ENCODE measurements at places on chromosomes 11 and 22.

- H3K27me3 ChIP-seq, result no peaks in the 10 kb centered on the region
- no peak overlapping the region for H3K4me3 ChIP-seq
- DNase-seq, result no peak
- H3K36me3 ChIP-seq, result no peaks in the 10 kb centered on the region
- no peaks in the 10 kb centered on the region for H3K4me1 ChIP-seq
Measured at GRCh38 chr22:22948651-22949571, 61.3 kb downstream of the IGLL5 start.

GRCh38 chr11:10511181-10511621 is 29.8 kb downstream of the RNF141 start:
- DNase-seq, result no peak
- H3K27ac ChIP-seq, result no peak overlapping the region
- no peak overlapping the region for H3K4me3 ChIP-seq
- H3K4me1 ChIP-seq, result no peaks in the 10 kb centered on the region
- no peaks in the 10 kb centered on the region for H3K27me3 ChIP-seq

GRCh38 chr22:49093192-49093880 is 734.3 kb downstream of the BRD1 start:
- no peaks in the 10 kb centered on the region for H3K4me1 ChIP-seq
- no peak overlapping the region for H3K27ac ChIP-seq
- H3K36me3 ChIP-seq, result no peaks in the 10 kb centered on the region
- no peaks in the 10 kb centered on the region for H3K27me3 ChIP-seq
- no peak overlapping the region for H3K4me3 ChIP-seq

DNA sequence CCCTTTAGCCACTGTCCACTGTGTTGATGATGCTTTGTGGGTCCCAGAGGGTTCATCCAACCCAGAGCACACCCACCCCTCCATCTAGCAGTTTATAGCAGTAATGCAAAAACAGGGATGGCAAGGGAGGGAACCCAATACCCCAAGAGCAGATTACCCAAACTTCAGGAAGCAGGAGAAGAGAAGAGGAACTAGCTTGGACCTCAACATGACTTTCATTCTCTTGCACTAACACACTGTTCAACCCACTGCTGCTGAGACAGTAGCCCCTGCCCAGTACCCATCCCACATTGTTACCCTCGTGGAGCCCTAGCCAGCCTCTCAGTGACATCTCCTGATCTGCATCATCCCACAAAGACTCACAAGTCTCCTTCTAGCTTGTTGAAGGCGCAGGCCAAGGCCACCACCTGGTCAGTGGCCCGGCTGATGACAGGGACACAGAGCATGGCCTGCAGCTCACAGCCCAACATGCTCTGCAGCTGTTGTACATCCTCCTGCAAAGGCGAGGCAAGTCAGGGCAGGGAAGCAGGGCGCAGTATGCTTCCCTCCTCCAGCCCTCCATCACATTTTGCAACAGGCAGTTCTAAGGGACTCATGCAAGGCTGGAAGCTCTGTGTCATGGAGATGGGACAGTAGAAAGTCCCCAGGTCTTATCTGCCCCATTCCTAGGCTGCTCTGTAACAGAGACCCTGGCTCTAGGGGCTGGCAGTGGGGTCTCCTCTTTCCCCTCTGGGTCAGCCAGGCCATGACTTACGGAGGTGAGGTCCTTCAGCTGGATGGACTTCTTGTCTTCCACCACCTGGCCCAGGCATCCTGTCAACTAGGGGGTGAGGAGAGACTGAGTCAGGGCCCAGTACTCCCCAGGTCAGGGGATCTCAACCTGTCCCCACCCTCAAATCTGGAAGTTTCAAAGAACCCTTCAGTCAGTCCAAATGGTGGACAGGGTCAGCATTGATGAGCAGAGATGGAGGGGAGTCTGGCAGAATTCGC is 85.5 kb downstream of the PDE2A start:
- peaks cover 22% of the 10 kb centered on the region for H3K4me1 ChIP-seq
- H3K27me3 ChIP-seq, result no peaks in the 10 kb centered on the region
- H3K27ac ChIP-seq, result no peak overlapping the region
- DNase-seq, result no peak
- no peaks in the 10 kb centered on the region for H3K36me3 ChIP-seq

GRCh38 chr11:107468596-107468995 is 11.0 kb upstream of the CWF19L2 start:
- H3K36me3 ChIP-seq, result no peaks in the 10 kb centered on the region
- no peaks in the 10 kb centered on the region for H3K4me1 ChIP-seq
- no peak for DNase-seq
- no peak overlapping the region for H3K27ac ChIP-seq

DNA sequence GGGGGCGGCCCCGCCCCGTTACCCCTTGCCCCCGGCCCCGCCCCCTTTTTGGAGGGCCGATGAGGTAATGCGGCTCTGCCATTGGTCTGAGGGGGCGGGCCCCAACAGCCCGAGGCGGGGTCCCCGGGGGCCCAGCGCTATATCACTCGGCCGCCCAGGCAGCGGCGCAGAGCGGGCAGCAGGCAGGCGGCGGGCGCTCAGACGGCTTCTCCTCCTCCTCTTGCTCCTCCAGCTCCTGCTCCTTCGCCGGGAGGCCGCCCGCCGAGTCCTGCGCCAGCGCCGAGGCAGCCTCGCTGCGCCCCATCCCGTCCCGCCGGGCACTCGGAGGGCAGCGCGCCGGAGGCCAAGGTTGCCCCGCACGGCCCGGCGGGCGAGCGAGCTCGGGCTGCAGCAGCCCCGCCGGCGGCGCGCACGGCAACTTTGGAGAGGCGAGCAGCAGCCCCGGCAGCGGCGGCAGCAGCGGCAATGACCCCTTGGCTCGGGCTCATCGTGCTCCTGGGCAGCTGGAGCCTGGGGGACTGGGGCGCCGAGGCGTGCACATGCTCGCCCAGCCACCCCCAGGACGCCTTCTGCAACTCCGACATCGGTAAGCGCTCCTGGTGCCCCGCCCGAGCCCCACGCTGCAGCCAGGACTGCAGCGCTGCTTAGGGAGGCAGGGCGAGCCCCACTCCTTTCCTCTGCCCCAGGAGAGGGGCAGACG is at the start of gene TIMP3:
TSS of gene TIMP3 (plus strand) at position 169 of the 700 bp plus-strand sequence. CDS start at position 466, 297 bp downstream.
- no peak within 1 kb of the TSS for H3K27ac ChIP-seq
- no peaks in the 10 kb centered on the region for H3K27me3 ChIP-seq
- H3K4me3 ChIP-seq, result no peak within 1 kb of the TSS
- no peak for DNase-seq
- H3K4me1 ChIP-seq, result no peaks in the 10 kb centered on the region

DNA sequence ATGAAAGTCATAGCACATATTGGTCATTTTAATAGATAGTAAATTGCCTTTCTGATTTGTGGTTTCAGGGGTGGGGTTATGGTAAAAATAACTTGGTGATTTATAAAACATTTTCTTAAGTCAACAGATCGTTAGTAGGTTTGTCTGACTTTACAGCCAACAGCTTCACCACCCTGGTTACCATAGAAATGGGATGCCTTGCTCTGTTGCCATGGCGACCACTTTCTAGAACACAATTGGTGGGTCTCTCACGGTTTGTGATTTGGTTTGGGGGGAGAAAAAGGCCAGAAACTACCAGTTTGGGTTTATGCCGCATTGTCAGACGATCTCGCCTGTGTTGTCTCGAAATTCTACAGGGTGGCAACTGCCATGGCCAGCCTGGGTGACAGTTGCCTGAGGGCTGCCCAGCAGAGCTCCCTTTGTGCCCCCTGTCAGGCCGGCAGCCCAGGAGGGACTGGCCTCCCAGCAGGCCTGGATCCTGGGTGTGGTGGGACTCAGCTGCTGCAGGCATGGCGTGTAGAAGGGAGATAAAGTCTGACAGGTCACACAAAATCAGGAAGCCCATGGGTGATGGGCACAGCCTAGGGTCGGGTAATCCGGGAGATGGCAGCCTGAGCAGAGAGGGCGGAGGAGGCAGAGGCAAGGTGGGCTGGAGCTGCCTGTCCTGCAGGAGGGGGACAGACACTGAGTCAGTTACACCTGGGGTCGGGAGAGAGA is 30.9 kb downstream of the KCNC1 start:
- no peak overlapping the region for H3K27ac ChIP-seq
- H3K27me3 ChIP-seq, result no peaks in the 10 kb centered on the region
- DNase-seq, result no peak
- no peak overlapping the region for H3K4me3 ChIP-seq

GRCh38 chr11:95888439-95888838 is 35.5 kb downstream of the MTMR2 start:
- no peaks in the 10 kb centered on the region for H3K27me3 ChIP-seq
- no peak for DNase-seq
- no peaks in the 10 kb centered on the region for H3K36me3 ChIP-seq
- no peak overlapping the region for H3K4me3 ChIP-seq

DNA sequence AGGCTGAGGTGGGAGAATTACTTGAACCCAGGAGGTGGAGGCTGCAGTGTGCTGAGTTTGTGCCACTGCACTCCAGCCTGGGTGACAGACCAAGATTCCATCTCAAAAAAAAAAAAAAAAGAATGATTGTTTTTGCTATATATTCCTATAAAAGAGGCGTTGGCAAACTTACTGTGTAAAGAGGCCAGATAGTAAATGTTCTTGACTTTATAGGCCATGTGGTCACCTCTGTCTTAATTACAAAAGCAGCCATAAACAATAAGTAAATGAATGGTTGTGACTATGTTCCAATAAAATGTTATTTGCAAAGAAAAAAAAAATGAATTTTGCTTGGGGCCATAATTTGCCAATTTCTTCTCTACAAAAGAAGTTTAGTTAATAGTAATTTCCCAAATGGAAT is 12.3 kb downstream of the ATM start:
- H3K27me3 ChIP-seq, result no peaks in the 10 kb centered on the region
- H3K36me3 ChIP-seq, result peaks cover 8% of the 10 kb centered on the region
- DNase-seq, result no peak
- H3K4me1 ChIP-seq, result peaks cover 77% of the 10 kb centered on the region
- H3K27ac ChIP-seq, result peak overlapping the region; percentile 74

Measured in naive thymus-derived CD4-positive, alpha-beta T cell (primary cell).